Activated naive CD8-positive, alpha-beta T cell treated with anti-CD3 and anti-CD28 coated beads for 36 hours (primary cell): ENCODE measurements at places on chromosomes 12 and 14. TPM values are rescaled to one million over a fixed set of nuclear protein-coding genes. Genes with fewer than 3 reads are reported as not detected.

DNA sequence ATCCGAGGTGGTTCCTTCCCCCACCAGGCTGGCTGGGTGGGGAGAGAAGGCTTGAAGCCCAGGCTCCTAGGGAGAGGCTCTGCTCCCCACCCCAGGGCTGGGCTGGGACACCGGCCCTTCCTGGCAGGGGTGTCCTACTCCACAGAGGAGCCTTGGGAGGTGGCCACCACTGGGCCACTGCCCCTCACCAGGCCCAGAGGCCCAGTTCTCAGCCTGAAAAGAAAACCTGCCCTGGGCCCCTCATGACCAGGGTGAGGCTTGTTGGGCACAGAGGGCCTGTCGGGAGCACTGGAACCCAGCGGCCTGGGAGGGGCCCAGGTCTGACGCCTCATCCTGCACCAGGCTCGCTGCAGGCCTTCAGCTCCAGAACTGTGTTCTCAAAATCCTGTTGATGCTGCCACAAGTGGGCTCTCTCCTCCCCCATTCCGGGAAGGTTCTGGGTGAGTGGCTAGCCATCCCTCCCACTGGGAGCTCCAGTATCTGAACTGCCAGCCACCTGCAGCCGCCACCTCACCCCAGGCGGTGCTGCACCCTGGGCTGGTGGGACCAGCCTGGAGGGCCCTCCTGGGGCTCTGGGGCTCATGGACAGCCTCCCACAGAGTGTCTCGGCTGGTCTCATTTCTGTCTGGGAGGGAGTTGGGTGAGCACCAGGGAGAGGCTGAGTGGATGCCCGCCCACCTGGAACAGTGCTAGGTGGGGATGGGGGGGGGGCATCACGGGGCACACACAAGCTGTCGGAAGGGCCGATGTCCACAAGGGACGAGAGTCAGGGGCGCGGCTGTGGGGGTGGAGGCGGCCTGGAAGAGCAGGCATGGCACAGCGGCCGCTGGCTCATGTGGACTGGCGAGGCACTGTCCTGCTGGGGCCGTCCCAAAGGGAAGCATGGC is 11.8 kb downstream of the BAG5 start:
- no peak for DNase-seq

Gene RFX4
- not detected for total RNA-seq

DNA sequence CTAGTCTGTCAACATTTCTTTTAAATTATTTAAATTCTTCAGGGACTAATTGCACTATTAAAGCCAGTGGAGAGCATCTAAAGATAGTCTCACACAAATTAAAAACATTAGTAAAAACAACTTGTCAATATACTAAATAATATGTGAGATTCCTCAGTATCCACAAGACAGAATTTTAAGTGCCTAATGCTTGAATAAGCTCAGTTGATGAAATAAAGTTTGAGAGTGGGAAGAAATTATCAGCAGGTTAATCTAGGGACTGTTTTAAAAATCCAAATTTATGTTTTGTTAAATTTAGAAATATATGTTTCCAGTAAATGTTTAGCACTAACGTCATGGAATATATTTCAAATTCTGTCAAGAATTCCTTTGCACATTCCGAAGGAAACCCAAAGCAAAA is 105.2 kb downstream of the SLC41A2 start:
- DNase-seq, result no peak

GRCh38 chr14:87055007-87055406 is 938.0 kb downstream of the GALC start:
- DNase-seq, result no peak

Gene IRAK3
- total RNA-seq, result 0.30 TPM

- DNase-seq, result no peak
Measured at GRCh38 chr14:71956920-71957563, 24.8 kb downstream of the RGS6 start.

DNA sequence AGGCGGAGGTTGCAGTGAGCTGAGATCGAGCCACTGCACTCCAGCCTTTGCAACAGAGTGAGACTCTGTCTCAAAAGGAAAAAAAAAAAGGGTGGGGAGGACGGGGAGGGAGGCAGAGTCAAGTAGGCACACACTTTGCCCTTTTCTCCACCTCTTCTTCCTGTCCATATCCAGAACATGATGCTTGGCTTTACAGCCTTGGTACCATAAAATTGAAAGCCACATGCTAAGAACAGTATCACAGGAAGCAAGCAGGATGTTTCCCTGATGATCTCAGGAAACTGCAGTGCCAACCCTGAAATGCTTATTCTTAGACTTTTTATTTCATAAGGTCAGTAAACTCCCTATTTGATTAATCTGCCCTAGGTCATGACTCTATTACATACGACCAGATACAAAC is 32.5 kb upstream of the YAF2 start:
- no peak for DNase-seq

GRCh38 chr14:92963301-92964123 is 40.6 kb downstream of the CHGA start:
- no peak for DNase-seq

- no peak for DNase-seq
Measured at GRCh38 chr14:29102996-29103395, 336.4 kb downstream of the FOXG1 start.

DNA sequence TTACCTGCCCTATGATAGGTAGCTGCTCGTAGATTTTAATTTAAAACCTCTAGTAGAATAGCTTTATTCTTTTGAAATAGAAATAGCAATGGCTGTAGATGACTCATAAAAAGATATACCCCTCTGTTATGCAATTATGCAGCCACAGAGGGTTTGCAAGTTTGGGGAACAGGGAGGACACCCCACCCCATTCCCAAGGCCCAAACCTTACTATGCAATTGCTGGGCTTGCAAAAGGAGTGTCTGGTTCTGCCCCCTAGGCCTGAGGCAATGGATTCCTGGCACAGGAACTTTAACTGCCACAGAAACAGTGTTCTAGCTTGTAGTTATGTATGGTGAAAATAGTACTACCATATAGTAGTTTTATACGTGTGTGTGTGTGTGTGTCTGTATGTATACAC is 403.3 kb downstream of the ADAMTS20 start:
- no peak for DNase-seq

Gene DAO
- total RNA-seq, result not detected

DNA sequence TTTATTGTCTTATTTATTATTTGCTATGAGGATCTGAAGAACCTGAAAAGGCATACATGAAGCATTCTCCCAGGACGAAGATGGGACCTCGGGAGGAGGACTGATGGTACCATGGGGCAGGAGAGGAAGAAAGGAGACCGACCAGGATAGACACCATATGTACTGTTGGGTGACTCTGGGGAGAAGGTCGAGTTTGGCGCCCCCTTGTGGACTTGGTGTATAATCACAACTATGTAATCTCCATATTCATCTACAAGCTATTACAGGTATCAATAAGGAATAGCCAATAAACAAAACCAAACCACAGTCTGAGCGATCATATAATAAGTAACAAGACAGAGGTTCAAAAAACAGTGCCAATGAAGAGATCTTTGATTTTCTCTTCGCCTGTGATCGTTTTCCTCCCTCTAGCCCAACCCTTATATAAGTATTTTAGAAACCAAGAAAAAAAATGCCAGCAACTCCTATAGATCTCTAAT is 139.1 kb downstream of the SPTSSA start:
- peak; percentile 62 for DNase-seq
